ENCODE measurements at places on chromosomes 1 and 21. TPM values are rescaled to one million over a fixed set of nuclear protein-coding genes. Genes with fewer than 3 reads are reported as not detected.

Gene CFHR5
- total RNA-seq, result not detected

Gene SLAMF9
- total RNA-seq, result 1.8 TPM

Gene CFAP107
- total RNA-seq, result not detected

Gene BGLAP
- total RNA-seq, result 5.1 TPM

Gene CD247
- 1.4 TPM for total RNA-seq

Gene F5
- not detected for total RNA-seq

Gene TMEM61
- 0.42 TPM for total RNA-seq

Gene KIF21B
- total RNA-seq, result 20.8 TPM

All from A375 (cell line).